ENCODE measurements at places on chromosomes 2 and 18.

DNA sequence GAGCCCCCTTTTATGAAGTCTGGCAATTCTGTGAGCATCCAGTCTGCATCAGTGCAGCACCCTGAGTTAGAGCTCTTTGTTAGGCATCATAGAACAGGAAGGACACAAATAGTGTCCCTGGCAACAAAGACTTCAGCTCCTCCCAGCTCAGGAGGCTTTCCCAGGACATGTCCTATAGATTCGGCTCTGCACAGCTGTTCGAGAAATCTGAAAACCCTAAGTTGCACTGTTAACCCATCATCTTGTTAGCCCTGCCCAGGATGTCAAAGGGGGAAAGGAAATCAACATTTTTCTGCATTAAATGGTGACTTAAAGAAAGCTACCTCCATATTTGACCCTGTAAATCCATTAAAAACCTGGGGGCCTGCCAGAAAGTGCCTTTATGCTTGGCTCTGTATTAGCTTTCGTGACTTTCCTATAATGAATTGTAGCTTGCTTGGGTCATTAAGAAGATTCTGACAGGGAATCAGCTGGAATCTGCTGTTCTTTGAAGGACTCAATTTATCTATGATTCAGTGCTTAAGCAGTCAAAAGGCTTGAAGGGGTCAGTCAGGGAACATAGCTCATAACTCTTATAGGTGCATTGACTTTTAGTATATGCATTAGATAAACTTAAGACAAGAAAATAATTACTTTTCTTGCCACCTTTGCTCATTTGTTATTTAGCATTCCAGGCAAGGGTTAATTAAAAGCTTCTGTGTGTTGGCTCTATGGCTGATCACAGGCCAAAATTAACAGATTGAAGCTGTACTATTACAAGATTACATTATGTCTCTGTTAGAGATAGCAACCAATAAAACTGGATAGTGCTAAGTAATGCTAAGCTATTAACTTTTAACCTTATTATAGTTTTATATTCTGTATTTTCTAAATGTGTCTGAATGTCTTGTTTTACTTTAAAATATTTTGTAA lies 20.6 kb downstream of the ERMN start:
- no peak for DNase-seq

DNA sequence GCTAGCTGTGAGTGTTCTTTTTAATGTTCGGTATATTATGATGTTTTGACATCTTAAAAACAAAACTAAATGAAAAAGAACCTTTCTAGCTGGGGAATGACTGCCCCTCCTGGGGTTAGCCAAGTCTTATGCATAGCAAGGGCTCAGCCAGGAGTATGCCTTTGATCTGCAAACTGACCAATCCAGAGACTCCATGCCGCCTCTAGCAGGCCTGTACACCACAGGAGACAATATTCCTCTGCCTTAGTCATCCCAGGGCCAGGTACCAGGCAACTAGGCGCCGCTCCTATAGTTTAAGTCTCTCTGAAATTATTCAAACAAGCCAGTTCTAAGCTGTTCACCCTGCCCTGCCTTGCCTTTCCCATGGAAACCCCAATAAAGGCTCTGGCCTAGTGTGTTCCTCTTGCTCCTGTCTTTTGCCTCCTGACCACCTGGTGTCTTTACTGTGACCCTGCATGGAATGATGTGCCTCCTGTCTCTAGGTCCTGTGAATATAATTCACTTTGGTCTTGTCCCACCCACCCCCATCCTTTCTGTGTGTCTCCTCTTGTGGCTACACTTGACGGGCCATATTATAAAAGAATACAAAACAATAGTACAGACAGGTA lies 52.0 kb upstream of the CHN1 start:
- no peak for DNase-seq

DNA sequence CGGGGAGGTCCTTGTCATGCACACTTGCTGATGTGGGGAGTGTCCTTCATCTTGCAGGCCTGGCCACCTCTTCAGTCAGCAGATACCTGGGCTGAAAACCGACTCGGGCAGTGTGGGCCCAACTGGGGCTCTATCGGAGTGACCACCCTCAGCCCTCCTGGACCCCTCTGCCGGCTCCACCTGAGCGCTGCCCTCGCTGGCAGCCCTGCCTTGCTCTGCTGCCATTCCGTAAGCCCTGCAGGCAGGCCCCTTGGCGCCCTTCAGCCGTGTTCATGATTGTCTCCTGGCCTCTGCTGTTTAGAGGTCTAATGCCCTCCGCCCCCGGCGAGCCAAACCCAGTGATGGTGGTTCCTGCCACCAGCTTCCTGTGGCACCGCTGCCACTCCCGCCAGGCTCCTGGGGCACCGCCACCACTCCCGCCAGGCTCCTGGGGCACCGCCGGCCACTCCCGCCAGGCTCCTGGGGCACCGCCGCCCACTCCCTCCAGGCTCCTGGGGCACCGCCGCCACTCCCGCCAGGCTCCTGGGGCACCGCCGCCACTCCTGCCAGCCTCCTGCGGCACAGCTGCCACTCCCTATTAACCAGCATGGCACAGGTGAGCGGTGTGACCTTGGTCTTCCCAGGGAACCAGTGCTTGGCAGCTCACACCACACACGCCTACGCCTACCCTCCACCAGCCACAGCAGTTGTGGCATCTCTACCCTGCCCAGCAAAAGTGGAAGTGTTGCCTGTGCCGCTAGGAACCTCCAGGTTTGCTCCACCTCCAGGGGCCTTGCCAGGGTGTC lies 15.9 kb downstream of the CAPN10 start:
- DNase-seq: no peak

DNA sequence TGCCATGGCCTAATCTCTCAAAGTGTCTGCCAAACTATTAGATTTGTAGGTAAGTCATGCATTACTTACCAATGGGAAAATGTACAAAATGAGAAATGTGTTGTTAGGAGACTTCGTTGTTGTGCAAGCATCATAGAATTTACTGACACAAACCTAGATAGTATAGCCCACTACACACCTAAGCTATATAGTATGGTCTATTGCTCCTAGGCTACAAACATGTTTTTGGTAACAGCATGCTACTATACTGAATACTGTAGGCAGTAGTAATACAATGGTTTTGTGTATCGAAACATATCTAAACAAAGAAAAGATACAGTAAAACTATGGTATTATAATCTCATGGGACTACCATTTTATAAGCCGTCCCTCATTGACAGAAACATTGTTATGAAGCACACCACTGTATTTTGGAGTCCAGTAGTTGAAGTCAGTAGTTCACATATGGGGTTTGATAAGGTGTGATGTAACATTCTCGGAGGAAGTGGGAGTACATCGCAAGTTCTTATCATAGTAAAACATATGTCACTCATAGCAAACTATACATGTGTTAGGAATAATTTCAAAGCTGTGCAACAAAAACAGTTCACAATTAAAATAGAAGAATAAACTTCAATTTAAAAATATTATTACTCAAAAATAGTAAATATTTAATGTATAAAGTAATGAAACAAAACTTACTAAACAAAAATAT lies 12.0 kb upstream of the GTF2A1L start:
- DNase-seq: no peak
